Endothelial cell (in vitro differentiated cells): ENCODE measurements at places on chromosomes 11 and 22. TPM values are rescaled to one million over a fixed set of nuclear protein-coding genes. Genes with fewer than 3 reads are reported as not detected.
A peak's percentile ranks its signal among the peaks of the same experiment; 100 is the strongest.

Gene GGT5
- 1.6 TPM for total RNA-seq

Gene YAP1
- total RNA-seq = 158 TPM

DNA sequence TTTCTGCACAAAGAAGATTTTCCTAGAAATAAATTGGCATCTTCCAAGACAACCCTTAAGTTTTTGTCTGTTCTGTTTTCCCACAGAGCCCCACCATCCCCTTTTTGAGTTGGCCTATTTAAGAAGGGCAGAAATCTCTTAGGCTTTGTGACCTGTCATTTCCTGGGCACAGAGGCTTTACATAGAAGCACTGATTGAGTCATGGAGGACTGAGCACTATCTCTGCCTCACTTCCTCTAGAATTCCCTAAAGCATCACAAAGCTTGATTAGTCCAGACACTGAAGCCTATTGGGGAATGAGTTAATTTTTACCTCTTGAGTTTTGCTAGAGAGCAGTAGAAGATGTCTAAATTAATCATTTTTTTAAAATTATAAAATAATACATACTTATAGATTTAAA is 25.4 kb downstream of the TRIM44 start:
- no peak overlapping the region for H3K27ac ChIP-seq
- H3K27me3 ChIP-seq = no peaks in the 10 kb centered on the region
- H3K4me1 ChIP-seq = peaks cover 4% of the 10 kb centered on the region
- H3K4me3 ChIP-seq = no peak overlapping the region
- peaks cover 6% of the 10 kb centered on the region for H3K36me3 ChIP-seq
- no peak for DNase-seq

DNA sequence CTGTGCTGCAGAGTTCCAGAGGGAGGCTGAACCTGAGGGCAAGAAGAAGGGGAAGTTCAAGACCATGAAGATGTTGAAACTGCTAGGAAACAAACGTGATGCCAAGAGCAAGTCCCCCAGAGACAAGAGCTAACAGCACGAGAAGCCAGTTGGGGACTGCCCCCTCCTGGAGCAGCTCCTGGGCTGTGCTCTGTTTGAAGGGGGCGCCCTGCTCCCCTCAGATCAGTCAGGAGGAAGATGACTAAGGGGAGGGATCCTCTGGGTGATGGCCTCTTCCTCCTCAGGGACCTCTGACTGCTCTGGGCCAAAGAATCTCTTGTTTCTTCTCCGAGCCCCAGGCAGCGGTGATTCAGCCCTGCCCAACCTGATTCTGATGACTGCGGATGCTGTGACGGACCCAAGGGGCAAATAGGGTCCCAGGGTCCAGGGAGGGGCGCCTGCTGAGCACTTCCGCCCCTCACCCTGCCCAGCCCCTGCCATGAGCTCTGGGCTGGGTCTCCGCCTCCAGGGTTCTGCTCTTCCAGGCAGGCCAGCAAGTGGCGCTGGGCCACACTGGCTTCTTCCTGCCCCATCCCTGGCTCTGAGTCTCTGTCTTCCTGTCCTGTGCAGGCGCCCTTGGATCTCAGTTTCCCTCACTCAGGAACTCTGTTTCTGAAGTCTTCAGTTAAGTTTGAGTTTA is 12.6 kb downstream of the C22orf23 start:
- no peak for DNase-seq
- no peak overlapping the region for H3K4me3 ChIP-seq
- H3K4me1 ChIP-seq = no peaks in the 10 kb centered on the region
- H3K27ac ChIP-seq = no peak overlapping the region

GRCh38 chr11:29530961-29531360 is 485.9 kb downstream of the KCNA4 start:
- H3K4me3 ChIP-seq = no peak overlapping the region
- H3K36me3 ChIP-seq = no peaks in the 10 kb centered on the region
- H3K27ac ChIP-seq = no peak overlapping the region
- H3K4me1 ChIP-seq = no peaks in the 10 kb centered on the region
- H3K27me3 ChIP-seq = peaks cover 5% of the 10 kb centered on the region
- DNase-seq = no peak

GRCh38 chr11:34730544-34731295 is 109.8 kb downstream of the EHF start:
- H3K27me3 ChIP-seq = peaks cover 2% of the 10 kb centered on the region
- peaks cover 7% of the 10 kb centered on the region for H3K36me3 ChIP-seq
- no peak for DNase-seq
- no peak overlapping the region for H3K4me3 ChIP-seq
- no peak overlapping the region for H3K27ac ChIP-seq

GRCh38 chr11:26283852-26284408 is 48.0 kb upstream of the ANO3 start:
- H3K27ac ChIP-seq = peak overlapping the region; percentile 43
- DNase-seq = no peak
- H3K4me1 ChIP-seq = peaks cover 4% of the 10 kb centered on the region
- no peaks in the 10 kb centered on the region for H3K36me3 ChIP-seq
- H3K27me3 ChIP-seq = no peaks in the 10 kb centered on the region

- H3K27ac ChIP-seq = no peak overlapping the region
- peaks cover 11% of the 10 kb centered on the region for H3K27me3 ChIP-seq
- H3K4me1 ChIP-seq = peaks cover 38% of the 10 kb centered on the region
- no peak overlapping the region for H3K4me3 ChIP-seq
- DNase-seq = no peak
These were observed 24.7 kb downstream of the PLEKHA7 start for GRCh38 chr11:16989554-16989953.
